ENCODE measurements at places on chromosomes 13 and 19.

- no peak for DNase-seq
Observed at GRCh38 chr13:77896536-77896935, 22.1 kb downstream of the EDNRB start.

- peak; percentile 50 for DNase-seq
Observed at GRCh38 chr13:27953676-27954405, 15.3 kb downstream of the CDX2 start.

GRCh38 chr19:12784394-12784870, 6.9 kb upstream of the JUNB start:
- DNase-seq, result no peak

- DNase-seq, result no peak
Observed at GRCh38 chr13:78770601-78771000, 111.6 kb upstream of the OBI1 start.

- peak; percentile 53 for DNase-seq
Observed at GRCh38 chr19:18437491-18438330, at the start of gene ISYNA1. Gene ISYNA1 (minus strand): TSS chr19:18438133. CDS start chr19:18437979, 154 bp downstream.

GRCh38 chr13:36154567-36155291, 23.5 kb upstream of the DCLK1 start:
- no peak for DNase-seq

GRCh38 chr19:14961956-14962685, 17.5 kb downstream of the SLC1A6 start:
- DNase-seq, result no peak

DNA sequence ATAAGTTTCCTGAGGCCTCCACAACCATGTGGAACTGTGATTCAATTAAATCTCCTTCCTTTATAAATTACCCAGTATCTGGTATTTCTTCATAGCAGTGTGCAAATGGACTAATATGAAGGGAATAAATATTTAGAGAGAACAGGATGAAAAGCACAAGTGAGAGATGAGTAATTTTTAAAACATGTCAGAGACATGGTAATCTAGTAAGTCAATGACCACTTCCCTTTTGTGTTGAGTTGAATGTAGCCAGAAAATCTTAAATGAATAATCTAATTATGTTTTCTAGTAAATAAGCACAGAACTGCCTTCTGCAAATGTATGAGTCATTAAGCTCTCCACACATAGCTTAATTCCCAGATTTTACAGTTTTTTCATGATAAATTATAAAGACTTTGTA, 524.1 kb upstream of the SLITRK5 start:
- no peak for DNase-seq

- DNase-seq, result no peak
Observed at GRCh38 chr13:80309926-80310325, 31.0 kb downstream of the SPRY2 start.

DNA sequence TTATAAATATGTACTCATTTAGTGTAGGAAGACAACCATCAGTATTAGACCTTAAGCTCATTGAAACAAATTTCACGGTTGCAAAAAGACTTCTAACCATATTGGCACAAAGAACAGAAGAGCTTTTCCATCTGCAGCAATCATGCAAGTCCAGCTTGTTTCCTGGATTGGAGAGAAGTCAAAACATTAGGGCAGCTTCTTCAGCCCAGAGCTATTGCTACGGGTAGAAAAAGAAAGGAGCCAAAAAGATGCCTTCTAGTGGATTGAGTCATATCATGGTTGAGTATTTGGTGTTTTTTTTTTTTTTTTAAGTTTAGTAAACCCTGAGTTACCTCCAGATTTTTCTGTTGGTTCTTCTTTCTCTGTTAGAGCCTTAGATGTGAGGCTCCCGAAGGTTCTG, 99.8 kb downstream of the WDFY2 start:
- DNase-seq, result no peak

GRCh38 chr19:51143486-51143885, 1.4 kb downstream of the SIGLEC7 start:
- DNase-seq, result no peak

DNA sequence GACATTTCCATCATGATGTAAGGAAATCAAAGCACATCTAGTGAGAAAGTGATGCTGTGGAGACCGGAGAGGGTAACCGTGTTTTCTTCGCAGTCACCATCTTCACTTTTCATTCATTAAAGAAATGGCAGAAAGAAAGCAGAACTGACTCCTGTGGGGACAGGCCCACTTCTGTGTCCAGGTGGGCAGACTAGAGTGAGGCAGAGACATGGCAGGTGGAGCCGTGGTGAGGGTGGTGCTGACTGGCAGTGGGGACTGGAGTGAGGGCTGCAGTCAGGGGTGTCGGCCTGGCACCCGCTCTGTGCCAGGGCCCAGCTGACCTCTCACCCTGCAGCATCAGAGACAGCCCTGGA, 71.4 kb upstream of the MCF2L start:
- DNase-seq, result no peak

DNA sequence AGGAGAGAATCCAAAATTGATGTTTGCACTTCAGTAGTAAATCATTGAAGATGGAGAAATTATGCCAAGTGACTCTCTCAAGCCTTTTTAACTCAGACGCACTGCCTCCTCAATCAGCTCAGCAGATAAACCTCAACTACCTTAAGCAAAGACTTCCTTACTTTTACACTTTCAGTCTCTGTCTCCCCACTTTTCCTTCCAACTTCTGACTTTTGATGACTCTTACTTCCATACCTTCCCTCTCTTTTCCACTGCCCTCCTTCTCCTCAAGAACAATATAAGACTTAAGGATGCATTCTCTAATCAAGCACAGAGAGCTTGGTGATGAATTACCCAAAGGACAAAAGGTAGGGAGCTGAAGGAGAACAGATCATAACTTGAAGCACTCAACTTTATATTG, 4.8 kb upstream of the DACH1 start:
- no peak for DNase-seq

GRCh38 chr19:31586282-31586681, 237.0 kb upstream of the TSHZ3 start:
- no peak for DNase-seq
